ENCODE measurements at places on chromosomes 2 and 18. TPM values are rescaled to one million over a fixed set of nuclear protein-coding genes. Genes with fewer than 3 reads are reported as not detected.

SRD5A2 gene
- not detected for polyA plus RNA-seq

SPATA3 gene
- not detected for polyA plus RNA-seq

ZNF142 gene
- polyA plus RNA-seq, result 12.3 TPM

AAMP gene
- 89.4 TPM for polyA plus RNA-seq

DNAH7 gene
- 0.23 TPM for polyA plus RNA-seq

HRH4 gene
- polyA plus RNA-seq, result 0.15 TPM

SH3RF3 gene
- 5.0 TPM for polyA plus RNA-seq

CIB4 gene
- not detected for polyA plus RNA-seq

IL1R1 gene
- 14.6 TPM for polyA plus RNA-seq

MPP4 gene
- polyA plus RNA-seq, result 0.13 TPM

FEV gene
- 0.07 TPM for polyA plus RNA-seq

CHMP1B gene
- polyA plus RNA-seq, result 18.8 TPM

SMYD1 gene
- polyA plus RNA-seq, result 158 TPM

GDF7 gene
- 0.58 TPM for polyA plus RNA-seq

CRYGD gene
- not detected for polyA plus RNA-seq

TEX44 gene
- polyA plus RNA-seq, result not detected

UGT1A10 gene
- not detected for polyA plus RNA-seq

ATP8B1 gene
- 4.8 TPM for polyA plus RNA-seq

PPP4R1 gene
- 67.0 TPM for polyA plus RNA-seq

DHRS9 gene
- 1.0 TPM for polyA plus RNA-seq

CASP10 gene
- polyA plus RNA-seq, result 5.7 TPM

NTSR2 gene
- polyA plus RNA-seq, result not detected

FAP gene
- 70.3 TPM for polyA plus RNA-seq

SCN7A gene
- 62.3 TPM for polyA plus RNA-seq

All from muscle of back (tissue), 13 donors.